Midbrain (tissue), 1 donor: ENCODE measurements at places on chromosomes 6 and 20.
A peak's percentile ranks its signal among the peaks of the same experiment; 100 is the strongest.

GRCh38 chr6:87541744-87542143 lies 48.0 kb downstream of the RARS2 start:
- no peak for DNase-seq

- no peak for DNase-seq
These were observed 20.3 kb downstream of the ASXL1 start for GRCh38 chr20:32378461-32378860.

- no peak for DNase-seq
These were observed 43.0 kb downstream of the NTSR1 start for GRCh38 chr20:62751551-62752150.

- no peak for DNase-seq
These were observed 1.6 kb upstream of the GPLD1 start for GRCh38 chr6:24490948-24491347.

GRCh38 chr6:25239059-25239458 lies 40.1 kb upstream of the CARMIL1 start:
- no peak for DNase-seq

GRCh38 chr6:139860203-139860602 lies 485.8 kb upstream of the CITED2 start:
- no peak for DNase-seq

- DNase-seq = no peak
These were observed 26.7 kb downstream of the SCP2D1 start for GRCh38 chr20:18840248-18840645.

DNA sequence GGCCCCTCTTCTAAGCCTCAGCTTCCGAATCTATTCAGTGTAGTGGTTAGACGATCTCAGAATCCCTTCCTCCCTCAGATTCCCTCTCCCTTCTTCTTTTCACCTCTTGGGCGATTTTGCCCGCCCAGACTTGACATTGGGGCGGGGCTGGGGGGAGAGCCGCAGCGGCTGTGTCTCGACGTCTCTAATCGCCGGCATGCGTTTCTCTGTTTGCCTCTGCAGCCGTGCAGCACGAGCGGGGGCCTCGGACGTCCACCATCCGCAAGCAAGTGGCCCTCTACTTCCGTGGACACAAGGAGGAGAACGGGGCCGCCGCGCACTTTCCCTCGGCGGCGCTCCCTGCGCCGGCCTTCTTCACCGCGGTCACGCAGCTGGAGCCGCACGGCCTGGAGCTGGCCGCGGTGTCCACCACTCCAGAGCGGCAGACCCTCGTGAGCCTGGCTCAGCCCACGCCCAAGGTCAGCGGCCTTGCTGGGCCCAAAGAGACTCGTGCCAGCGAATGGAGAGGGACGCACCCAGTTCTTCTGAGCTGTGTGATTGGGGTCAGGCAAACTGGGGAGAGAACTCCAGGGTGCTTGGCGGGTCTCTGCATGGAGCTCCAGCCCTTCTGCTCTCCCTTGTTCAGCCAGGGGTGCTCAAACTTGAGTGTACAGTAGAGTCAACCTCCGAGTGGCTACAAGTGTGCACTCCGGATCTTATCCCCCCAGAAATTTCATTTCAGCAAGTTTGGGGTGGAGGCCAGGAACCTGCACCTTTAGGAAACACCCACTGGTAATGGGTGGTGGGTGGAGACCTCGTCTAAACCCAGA lies 10.7 kb downstream of the NR2E1 start:
- no peak for DNase-seq

- DNase-seq = no peak
These were observed 11.1 kb upstream of the TOP1 start for GRCh38 chr20:41017448-41018042.

GRCh38 chr6:46419576-46420002 lies 71.7 kb downstream of the RCAN2 start:
- DNase-seq = peak; percentile 88

DNA sequence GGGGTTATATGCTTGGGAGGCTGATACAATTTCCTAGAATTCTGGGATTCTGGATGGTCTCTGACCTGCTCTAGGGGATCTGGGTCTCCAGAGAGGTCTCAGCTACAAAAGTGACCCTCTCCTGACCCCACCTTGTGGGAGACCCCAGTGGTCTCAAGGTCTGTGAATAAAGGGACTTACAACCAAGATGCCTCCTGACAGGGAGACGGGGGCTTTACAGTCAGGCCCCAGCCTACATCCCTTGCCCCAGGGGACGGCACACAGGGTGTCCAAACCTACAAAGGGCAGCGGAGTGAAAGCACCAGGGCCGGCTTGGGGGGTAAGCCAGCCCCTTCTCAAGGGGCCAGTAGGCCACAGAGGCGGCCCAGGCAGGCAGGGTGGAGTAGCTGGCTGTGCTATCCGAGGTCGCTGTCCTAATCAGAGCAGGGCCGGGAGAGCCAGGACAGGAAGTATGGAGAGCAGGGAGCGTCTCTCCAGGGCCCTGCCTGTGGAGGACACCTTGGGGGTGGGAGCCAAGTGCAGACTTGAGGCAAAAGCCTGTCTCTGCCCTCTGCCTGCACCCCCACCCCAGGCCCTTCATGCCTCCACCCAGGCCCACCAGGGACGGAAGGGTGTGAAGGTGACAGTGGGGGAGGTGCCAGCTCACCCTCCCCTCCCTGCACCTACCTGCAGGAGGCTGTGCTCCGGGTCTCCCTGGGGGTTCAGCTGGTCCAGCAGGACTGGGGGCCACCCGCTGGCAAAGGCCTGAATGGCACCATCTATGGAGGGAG lies 3.5 kb downstream of the GFRA4 start:
- DNase-seq = no peak

DNA sequence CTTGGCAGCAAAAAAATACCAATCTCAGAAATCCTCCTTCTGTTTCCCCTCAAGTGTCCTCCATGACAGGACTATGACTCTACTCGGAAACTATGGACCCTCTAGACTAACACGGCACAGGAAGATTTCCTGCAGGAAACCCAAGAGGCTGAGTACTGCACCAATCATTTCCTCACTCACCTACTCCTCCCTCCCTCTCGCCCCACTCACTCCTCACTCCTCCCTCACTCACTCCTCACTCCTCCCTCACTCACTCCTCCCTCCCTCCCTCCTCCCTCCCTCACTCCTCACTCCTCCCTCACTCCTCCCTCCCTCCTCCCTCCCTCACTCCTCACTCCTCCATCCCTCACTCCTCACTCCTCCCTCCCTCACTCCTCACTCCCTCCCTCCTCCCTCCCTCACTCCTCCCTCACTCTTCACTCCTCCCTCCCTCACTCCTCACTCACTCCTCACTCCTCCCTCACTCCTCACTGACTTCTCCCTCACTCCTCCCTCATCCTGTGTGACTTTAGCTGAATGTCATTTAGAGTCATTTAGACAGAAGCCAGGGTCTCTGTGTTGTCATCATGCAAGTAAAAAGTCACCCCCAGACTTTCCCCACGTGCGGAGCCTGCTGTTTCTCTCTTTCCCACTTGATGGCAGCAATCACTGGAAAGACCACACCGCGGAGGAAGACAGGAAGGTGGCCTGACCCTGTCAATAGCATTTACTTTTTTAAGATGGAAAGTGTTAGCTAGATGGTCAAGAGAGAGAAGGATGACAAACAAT lies 226.8 kb upstream of the PDE10A start:
- peak; percentile 22 for DNase-seq

GRCh38 chr6:156859686-156860085 lies 82.5 kb downstream of the ARID1B start:
- no peak for DNase-seq

GRCh38 chr20:60087563-60088105 lies 129.4 kb downstream of the CDH26 start:
- DNase-seq = no peak

- no peak for DNase-seq
These were observed 39.8 kb upstream of the SMIM29 start for GRCh38 chr6:34288581-34288980.

- DNase-seq = no peak
These were observed 108.9 kb upstream of the SNX9 start for GRCh38 chr6:157714153-157714490.

GRCh38 chr6:100467129-100468015 lies 2.7 kb upstream of the SIM1 start:
- no peak for DNase-seq

- no peak for DNase-seq
These were observed 44.2 kb upstream of the TIAM2 start for GRCh38 chr6:154950979-154951344.

DNA sequence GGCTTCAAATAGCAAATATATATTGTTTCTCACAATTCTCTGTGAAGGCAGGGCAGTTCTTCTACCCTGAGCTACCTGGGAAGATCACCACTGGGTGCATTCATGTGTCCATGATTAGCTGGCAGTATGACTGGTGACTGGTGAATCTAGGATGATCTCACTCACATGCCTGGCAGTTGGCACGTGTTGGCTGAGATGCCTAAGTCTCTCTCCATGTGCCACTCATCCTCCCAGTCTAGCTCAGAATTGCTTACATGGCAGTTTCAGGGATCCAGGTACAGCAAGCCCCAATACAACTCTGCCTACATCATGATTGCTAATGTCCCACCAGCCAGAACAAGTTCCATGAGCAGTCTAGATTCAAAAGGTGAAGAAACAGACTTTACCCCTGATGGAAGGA lies 346.8 kb upstream of the CNR1 start:
- DNase-seq = no peak

DNA sequence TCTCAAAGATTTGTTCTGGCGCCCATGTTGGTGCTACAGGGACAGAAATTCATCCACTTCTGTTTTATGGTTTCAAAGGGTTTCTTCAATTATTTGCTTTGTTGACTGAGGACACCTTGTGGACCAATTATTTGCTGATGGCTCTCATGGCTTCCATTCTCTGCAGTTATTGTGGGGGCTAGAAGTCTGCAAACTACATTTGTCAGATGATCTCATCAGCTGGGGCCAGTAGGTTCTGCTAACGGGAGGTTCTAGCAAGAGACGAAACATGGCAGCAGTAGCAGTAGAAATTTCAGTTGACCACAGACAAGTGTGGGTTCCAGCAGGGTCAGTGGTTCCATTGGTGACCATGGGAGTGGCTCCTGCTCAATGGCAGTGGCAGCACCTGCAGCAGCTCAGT lies 72.8 kb upstream of the BLCAP start:
- no peak for DNase-seq

DNA sequence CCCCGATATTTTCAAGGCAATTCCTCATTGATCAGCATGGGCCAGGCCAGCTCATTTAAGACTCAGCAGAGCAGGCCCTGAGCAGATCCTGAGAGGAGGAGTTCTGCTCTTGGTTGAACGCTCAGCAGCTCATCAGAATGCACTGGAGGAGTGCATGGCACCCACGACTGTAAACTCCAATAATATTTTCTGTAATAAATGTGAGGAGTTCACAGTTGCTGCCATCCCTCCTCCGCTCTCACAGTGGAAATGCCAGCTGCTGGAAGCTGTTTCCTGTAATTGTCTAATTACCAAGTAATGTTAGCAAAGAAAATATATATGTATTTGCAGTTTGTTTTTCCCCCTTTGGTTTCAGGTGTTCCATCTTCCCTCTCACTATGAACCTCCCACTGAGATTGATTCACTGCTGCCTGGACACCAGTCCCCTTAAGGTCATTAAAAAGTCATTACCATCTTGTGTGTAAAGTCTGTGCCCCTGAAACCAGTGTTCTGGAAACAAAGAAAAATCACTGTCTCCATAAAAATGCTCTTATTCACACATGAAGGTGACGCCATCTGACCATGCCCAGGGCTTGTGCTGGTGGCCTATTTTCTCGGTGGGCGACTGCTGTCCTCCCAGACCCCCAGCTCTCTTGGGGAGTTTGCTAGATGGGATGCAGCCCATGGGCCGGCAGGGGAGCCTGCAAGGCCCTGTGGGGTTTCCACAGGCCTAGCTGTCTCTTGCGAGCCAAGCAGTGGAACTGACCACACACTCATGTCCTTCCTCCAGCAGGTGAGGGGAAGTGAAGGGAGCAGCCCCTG lies 374.2 kb downstream of the ZFAND3 start:
- DNase-seq = no peak

- DNase-seq = no peak
These were observed 342.4 kb upstream of the PLCB4 start for GRCh38 chr20:8726460-8726859.

GRCh38 chr6:75532521-75532920 lies 38.9 kb upstream of the FILIP1 start:
- DNase-seq = no peak

DNA sequence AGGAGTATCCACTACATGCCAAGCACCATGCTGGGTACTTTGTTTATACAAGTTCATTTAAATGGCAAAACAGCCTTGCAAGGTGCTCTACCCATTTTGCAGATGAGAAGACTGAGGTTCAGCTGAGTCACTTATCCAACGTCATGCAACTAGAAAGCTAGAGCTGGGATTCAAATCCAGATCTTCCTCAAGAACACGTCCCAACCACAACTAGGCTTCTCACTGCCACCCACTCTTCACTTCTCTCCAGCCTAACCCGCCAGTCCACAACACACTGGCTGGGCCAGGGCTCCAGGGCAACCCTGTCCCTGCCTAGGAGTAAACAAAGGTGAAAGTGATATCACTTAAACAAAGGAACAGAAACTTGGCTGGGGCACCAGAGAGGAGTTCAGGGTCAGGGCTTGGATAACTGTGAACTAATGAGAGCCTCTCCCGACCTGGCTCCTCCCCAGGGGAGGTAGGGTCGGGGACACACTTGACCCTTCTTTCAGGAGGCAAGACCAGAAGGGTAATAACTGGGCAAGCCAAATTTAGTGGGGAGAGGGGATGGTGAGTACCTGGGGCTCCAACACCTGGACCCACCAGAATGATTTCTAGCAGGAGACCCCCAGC lies 7.9 kb downstream of the SDC4 start:
- DNase-seq = no peak

DNA sequence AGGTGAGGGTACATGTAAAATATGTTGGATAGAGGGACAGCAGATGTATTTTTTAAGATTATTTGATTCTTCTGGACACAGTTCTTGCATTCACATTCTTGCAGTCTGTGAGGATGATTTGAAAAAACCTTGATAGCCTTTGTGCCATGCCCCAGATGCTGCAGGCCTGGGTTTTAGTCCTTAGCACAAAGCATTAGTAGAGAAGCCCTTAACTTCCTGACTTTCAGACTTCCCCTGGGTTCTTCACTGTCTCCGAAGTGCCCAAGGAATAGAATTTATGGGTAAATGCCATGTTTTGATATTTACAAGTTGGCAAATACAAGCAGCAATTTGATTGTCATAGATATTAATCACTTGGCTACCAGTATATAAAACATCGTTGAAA lies 67.6 kb upstream of the SUPT3H start:
- no peak for DNase-seq

- no peak for DNase-seq
These were observed 121.6 kb downstream of the ADAT2 start for GRCh38 chr6:143328876-143329275.

GRCh38 chr20:57076951-57077350 lies 189.5 kb downstream of the BMP7 start:
- DNase-seq = no peak

- DNase-seq = no peak
These were observed 55.3 kb upstream of the UFL1 start for GRCh38 chr6:96466147-96466863.

DNA sequence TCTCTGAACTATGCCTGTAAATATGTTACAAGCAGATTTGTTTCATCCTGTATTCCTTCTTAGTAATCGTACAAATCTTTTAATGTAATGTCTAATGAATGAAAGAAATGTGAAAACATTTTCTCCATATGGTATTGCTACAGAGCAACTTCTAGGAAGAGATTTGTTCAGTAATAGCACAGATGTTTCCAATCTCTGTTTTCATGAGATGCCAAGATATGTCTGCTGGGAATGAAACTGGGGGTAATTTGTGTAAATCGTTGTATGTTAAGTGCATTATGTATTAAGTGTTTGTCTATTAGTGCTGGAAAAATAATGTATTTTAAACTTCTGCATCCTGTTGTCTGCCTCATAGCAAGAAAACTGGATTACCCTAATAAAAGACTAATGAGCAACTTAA lies 722.2 kb upstream of the EYS start:
- no peak for DNase-seq
